Anterior cingulate cortex (tissue), 58 donors: ENCODE measurements at places on chromosomes 5 and 9.

GRCh38 chr5:66889524-66889923 lies 293.3 kb downstream of the MAST4 start:
- no peak for DNase-seq

DNA sequence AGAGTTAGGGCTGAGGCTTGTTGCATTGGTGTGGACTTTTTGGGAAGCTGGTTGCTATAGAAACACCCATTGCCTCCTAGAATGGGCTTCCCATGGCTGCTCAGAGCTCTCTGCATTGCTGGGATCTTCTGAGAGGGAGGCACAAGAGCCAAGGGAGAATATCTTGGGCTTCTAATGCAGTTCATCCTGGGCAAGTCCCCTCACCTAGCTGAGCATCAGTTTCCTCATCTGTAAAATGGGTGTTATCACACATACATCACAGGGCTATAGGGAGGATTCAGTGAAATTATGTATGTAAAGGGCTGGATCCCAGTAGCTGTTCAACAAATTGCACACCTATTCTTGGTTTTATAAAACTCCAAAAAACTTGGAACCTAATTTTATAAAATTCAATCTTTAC lies 106.1 kb upstream of the ALDH1B1 start:
- DNase-seq = no peak

- DNase-seq = no peak
Measured at GRCh38 chr9:92208693-92209524, 84.6 kb downstream of the IARS1 start.

- no peak for DNase-seq
Measured at GRCh38 chr9:116555556-116556155, 131.4 kb upstream of the TRIM32 start.

GRCh38 chr5:59039296-59040023 lies 456.6 kb downstream of the RAB3C start:
- DNase-seq = no peak

DNA sequence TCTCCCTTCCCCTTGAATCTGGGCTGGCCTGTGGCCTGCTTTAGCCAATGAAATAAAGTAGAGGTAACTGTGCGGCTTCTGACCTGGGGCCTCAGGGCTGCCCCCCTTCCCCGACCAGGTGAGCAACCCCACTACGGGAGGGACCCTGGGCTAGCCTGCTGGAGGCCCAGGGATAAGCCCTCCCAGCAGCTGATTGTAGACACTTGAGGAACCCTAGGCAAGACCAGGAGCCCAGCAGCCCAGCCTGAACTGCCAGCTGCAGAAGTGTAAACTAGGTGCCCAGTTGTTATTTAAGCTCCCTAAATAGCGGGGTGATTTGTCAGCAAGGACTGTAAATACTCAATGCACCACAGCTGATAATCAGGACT lies 41.3 kb downstream of the RAPGEF1 start:
- no peak for DNase-seq

DNA sequence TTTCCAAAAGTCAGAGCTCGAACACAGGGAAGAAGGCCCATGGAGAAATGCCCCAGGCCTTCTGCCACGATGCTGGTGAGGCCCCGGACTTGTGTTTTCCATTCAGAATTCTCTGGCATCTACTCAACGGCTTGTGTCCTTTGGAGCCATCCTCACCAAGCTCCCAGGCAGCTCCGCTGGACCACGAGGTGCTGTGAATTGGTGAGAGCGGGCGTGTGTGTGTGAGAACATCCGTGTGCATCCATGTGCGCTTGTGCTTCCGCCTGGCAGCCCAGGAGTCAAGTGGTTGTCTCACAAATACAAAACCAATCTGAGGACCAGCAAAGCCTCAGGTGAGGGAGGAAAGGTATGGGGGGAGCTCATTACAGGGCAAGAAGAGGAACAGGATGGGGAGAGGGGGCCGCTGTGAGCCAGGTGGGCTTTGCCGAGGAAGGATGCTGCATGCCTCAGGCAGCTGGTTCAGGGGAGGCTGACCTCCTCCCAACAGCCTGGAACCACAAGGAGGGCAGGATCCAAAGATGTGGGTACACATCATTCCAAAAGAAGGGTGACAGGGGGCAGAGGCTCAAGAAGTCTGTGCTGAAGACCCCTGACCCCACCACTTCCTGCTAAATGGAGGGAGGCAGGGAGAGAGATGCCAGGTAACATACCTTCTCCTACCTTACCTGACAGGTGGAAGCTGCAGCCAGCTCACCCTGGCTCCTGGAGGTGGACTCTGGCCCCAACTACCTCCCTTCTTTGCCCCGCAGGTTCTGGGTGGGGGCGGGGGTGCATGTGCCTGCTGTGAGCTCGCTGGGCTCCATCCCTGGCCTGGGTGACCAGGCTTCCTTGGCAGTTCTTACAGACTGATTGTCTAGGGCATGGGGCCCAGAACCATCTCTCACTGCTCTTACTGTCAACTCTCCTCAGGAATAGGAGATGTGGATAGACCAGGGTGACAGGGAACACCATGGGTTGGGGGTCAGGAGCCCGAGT lies 196.3 kb downstream of the PAX5 start:
- no peak for DNase-seq

DNA sequence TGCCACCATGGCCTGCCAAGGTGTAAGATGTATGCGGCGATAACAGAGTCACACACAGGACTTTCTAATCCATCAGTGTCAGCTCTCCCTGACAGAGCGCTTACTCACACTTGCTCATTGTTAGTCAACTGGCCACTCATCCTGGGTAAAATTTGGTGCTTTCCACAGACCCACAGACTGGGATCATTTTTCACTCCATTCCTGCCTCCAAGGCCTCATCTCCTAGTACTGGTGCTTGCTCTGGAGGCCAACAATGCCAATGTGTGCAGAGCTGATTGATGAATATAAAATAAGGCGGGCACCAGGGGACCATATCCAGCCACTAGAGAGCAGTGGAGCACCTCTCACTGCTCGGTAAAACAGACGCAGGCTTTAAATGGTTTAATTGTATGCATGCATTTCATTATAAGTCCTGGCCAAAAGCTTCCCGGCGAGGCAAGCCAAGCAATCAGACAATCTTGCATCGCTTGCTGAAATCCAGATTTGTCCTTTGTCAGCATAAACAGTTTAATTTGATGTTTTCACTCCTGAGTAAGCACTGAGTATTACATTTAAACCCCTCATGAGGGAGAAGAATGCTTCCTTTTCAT lies 22.3 kb downstream of the PSMB7 start:
- DNase-seq = peak; percentile 72

DNA sequence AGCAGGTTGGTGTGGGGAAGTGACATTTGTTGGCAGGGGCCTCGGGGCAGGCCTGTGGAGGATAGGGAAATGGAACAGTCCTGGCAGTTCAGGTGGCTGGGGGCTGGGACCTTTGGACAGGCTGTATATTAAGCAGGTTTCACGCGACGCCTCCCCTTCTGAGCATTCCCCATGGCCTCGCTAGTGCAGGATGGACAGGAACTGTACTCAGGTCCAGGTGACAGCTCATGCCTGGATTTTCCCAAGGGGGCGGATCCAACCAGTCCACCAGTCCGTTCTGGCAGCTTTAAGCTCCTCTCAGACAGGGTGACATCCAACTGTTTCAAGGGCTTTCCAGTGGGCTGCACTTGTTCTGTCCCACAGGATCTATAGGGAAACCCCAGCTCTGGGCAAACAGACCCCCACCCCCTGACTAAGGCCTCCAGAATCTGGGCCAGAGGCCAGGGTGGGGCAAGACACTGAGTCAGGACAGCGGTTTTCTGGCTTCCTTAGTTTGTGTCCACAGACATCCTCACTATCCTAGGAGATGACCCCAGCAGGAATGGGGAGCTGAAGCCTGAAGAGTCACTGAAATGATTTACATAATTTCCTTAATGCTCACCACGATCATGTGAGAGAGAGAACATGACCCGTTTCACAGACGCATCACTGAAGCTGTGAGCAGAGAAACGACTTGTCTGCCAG lies 20.9 kb downstream of the CSF2 start:
- DNase-seq = no peak

DNA sequence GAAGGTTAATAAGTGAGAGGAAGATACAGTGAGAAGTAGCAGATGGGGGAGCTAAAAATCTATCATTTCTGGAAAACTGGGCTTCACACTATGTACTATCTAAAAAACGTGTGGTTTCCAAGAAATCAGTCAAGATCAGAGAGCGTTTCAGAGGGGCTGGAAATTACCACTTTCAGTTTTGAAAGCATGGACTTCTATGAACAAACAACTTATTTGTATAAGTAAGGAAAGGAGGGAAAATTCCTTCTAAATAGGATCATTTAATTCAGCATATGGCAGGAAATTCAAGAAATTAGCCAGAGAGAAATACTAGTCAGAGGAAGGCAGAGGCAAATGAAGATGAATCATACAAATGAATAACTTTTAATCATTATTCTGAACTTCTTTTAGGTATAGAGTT lies 11.3 kb downstream of the TNC start:
- DNase-seq = no peak

DNA sequence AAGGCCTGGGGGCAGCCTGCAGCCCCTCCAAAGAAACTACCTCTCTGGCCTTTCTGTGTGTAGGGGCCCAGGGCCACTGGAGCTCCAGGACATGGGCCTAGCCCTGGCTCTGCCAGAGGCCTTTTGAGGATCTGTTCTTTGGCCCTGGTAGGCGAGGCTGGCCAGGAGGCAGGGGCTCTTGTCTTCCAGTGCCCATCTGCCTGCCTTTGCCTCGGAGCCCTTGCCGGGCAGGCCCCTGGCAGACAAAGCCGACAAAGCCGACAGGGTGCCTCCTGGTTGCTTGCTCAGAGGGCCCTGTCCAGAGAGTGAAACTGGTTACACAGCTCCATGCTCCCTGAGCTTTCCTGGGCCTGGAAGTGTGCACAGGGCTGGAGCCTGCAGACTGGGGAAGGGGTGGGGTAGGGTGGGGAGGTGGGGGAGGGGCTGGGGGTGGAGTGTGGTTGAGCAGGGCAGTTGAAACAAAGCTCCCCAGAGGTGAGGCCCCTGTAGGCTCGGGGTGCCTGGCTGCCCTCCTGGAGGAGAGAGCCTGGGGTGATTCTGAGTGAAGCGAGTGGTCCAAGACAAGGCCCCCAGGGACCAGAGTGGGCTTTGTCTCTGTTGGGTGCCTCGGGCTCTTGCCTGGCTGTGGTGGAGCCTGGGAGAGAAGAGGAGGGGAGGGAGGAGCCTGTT lies 29.3 kb downstream of the PTPA start:
- peak; percentile 63 for DNase-seq

DNA sequence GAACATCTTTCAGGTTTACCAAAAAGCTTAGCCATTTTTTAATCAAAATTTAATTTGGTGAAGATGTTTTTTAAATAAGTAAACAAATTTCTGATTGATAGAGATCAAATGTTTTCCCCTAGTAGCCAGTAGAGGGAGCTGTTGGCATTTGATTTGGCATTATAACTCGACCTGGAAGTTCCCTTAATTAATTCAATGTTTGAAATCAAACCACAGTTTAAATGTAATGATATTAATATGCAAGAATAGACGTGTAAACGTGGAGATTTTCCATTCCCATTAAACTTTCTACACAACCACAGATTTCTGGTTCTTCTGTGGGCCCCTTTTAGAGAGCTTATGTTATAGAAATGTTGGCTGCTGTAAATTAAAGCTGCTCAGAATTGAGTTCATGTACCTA lies 148.1 kb upstream of the MPDZ start:
- no peak for DNase-seq

GRCh38 chr5:149489605-149490037 lies 61.6 kb downstream of the CSNK1A1 start:
- no peak for DNase-seq

GRCh38 chr5:91022518-91022917 lies 360.6 kb downstream of the ARRDC3 start:
- no peak for DNase-seq

- DNase-seq = no peak
Measured at GRCh38 chr5:1934056-1934394, 51.3 kb upstream of the IRX4 start.

DNA sequence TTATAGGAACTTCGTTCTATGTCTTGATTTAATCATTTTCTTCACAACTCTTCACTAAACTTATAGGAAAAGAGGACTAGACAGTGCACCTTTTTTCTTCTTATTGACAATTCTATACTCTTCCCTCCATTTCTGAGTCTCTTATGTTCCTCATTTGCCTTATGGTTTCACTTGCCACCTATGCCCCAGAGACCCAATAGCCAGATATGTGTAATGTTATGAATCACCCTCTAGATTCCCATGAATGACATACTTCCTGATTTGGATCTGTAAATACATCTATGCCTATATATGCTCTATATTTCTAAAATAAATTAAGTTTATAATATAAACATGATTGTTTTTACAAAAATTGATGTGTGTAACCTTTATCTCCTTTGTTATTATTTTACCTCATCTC lies 514.1 kb upstream of the MEF2C start:
- no peak for DNase-seq

DNA sequence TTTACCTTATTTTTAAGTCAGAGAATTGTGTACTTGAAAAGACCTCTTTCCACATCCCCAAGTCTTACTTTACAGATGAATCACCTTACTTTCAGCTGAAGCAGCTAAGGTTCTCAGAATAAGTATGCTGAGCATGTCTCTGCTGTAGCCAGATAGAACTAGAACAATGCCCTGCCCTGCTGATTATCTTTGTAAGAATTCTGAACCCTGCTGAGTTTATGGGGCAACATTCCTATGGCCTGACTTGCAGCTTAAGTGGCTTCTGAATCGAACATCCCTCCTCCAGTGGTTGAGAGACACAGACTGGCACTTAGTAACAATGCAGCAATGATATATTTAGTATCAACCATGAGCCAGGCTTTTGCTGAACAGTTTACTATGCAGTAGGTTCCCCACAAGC lies 592.0 kb upstream of the WWC1 start:
- no peak for DNase-seq

GRCh38 chr5:160922311-160922710 lies 70.3 kb upstream of the ATP10B start:
- no peak for DNase-seq

DNA sequence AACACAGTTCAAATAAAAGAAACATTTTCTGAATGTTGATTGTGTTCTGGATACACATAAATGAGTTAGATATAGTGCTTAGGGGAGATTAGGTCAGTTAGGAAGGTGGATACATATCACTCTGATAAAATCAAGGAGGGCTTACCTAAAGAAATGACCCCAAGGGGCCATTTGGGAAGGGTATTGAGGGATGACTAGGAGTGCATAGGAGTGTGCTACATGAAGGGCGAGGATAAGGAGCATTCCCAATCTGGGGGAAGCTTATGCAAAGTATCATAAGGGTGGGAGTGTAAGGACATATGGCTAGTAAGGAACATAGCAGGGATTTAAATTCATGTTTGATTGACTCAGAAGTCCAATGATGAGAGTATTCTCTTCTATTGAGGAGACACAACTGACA lies 183.6 kb downstream of the NSG2 start:
- DNase-seq = no peak

DNA sequence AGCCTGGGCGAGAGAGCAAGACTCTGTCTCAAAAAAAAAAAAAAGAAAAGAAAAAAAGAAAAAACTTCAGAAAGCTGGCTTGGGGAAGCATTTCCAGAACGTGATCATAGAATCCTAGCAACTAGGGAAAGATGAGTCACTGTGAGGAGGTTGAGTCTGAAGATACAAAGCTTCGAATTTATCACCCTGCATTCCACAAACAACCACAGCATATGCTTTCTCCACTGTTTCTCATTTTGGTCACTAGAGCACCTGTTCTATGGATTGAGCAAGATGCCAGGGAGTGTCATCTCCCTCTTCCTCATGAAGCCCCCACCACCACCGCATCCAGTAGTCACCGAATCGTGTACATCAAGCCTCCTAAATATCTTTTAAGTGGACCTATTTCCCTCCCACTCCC lies 37.9 kb downstream of the SEMA5A start:
- no peak for DNase-seq
